ENCODE measurements at places on chromosomes 13 and 19.
A peak's percentile ranks its signal among the peaks of the same experiment; 100 is the strongest.

- DNase-seq, result no peak
Measured at GRCh38 chr19:18329035-18329376, 6.1 kb upstream of the LSM4 start.

DNA sequence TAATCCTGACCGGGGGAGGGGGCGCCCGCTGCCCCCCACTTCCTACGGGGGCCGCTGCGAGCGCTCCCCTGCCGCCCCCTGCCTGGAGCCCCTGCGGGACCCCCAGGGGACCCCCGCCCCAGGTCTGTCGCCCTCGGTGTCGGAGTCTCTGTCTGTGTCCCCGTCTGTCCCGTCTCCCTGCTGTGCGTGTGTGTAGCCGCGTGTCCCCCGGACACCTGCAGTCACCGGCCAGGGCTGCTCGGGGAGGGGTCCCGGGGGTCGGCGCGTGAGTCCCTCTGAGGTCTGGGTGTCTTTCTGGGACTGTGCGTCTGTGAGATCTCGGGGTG lies 7.7 kb upstream of the NFIC start:
- DNase-seq, result no peak

DNA sequence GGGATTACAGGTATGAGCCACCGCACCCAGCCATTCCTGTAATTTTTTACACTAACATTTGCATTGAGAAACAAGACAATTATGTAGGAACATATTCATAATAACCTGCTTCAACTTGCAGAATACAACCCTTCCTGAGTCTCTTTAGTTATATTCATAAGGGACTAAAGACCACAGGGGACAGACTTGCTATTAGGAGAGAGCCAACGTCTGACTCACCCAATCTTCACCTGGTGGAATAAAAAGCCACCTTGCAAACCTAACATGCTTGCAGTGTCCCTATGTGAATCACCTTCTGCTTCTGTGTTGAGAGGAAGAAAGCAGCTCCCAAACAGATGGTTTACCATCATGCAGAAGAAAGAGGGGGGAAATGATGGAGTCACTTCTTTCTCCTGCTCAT lies 456.1 kb downstream of the PCDH9 start:
- DNase-seq, result no peak

- no peak for DNase-seq
Measured at GRCh38 chr19:51551673-51552432, 19.2 kb upstream of the ZNF175 start.

DNA sequence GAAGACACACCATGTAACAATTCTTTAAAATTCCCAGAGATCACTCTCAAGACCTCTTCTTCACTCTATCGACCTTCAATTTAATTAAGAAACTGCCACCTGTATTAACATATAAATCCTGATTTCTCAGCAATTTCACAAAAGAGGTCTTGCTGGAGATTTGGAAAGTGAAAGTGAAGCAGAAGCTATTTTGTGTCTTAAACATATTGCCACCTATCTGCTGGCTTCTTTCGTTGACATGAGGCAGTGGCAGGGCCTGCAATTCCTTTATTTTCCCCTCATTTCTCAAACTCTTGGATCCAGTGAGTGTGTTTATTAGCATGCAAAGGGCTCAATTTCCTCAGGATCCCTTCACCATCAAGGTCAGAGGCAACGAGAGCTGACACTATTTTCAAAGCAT lies 780.2 kb upstream of the SLITRK1 start:
- no peak for DNase-seq

GRCh38 chr13:36918246-36919131 lies 1.5 kb downstream of the SMAD9 start:
- DNase-seq, result peak; percentile 29

Measured in cardiac fibroblast (primary cell).